ENCODE measurements at places on chromosomes 11 and 22. TPM values are rescaled to one million over a fixed set of nuclear protein-coding genes. Genes with fewer than 3 reads are reported as not detected.

Gene P2RY6
- not detected for polyA plus RNA-seq

Gene FAM118B
- 45.3 TPM for polyA plus RNA-seq

Gene NFAM1
- 0.21 TPM for polyA plus RNA-seq

Gene OR5A1
- polyA plus RNA-seq, result not detected

Gene CABP4
- polyA plus RNA-seq, result 0.52 TPM

Gene RIMBP3C
- polyA plus RNA-seq, result not detected

Gene OR51E2
- not detected for polyA plus RNA-seq

Gene SAA4
- not detected for polyA plus RNA-seq

Gene PHETA2
- polyA plus RNA-seq, result not detected

Gene RRAS2
- polyA plus RNA-seq, result 12.0 TPM

Gene SOX6
- polyA plus RNA-seq, result 20.2 TPM
